ENCODE measurements at places on chromosomes 3 and 15.

GRCh38 chr3:157176934-157177333 is 17.0 kb upstream of the CCNL1 start:
- no peak for DNase-seq

GRCh38 chr3:134699141-134699711 is 48.4 kb upstream of the KY start:
- DNase-seq = no peak

DNA sequence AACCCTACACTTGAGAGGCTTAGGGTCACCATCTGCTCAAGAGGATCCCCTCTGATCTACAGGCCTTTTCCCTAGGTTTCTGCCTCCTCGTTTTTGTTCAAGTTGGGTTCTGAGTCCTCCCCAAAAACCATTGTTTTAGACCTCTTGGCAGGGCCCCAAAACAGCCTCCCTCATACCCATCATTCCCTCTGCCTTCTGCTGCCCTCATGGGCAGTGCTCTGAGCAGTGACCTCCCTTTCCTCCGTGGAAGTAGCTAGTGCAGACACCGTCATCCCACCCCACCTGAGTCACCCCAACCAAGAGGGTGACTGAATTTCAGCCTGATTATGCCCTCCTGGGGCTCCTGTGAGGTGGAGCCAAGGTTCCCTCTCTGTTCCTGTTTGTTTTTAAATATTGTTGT is 92.0 kb downstream of the RBPMS2 start:
- DNase-seq = no peak

DNA sequence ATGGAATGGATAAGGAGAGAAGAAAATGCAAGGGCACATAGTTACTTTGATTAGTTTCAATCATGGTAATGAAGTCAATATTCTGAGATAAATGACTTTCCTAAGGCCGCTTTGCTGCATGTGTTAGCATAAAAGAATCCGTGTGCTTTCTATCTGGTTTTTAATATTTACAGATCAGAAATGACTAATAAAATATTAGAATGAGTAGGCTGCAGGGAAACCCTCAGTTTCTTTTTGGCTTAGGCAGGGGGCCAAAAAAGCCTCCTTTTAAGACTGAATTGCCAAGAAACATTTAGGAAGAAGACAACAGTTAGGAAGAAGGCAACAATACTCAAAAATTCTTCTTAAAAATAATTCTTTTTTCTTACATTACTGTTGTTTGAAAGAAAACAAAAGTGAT is 11.6 kb downstream of the NEK11 start:
- no peak for DNase-seq

DNA sequence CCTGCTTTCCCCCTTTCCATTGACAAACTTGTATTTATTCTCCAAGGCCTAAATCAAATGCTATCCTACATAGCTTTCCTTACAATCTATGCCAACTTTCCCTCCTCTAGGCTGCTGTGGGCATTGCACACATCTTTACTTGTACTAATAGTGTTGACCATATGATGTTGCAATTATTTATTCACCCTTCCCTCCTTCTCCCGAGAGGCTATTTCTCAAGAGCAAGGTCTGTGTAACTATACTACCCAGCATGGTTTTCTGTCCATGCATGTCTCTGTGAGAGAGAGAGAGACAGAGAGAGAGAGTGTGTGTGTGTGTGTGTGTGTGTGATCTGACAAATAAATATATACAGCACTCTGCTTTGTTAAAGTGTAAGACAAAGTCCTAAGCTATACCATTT is 63.8 kb downstream of the GTPBP8 start:
- DNase-seq = no peak

GRCh38 chr15:34855893-34856292 is 60.5 kb upstream of the ACTC1 start:
- no peak for DNase-seq

DNA sequence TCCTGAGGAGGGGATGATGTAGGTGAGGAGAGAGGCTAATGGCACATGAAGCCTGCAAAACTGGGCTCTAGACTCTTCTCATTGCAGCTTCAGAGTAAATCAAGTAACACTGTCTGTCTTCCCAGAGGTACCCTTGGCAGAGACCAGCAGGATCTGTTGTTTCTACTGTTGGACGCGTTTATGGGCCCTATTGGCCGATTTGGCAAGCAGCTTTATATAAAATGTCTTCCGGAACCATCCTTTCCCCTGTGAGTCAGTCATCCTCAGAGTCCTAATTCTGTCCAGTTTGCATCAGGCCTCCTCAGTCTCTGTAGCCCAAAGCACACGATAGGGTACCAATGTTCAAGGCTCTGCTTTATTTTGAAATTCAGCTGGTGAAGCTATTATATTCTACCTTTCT is 325.9 kb downstream of the RORA start:
- DNase-seq = no peak

- no peak for DNase-seq
Observed at GRCh38 chr3:23185861-23186260, 17.3 kb upstream of the UBE2E2 start.

DNA sequence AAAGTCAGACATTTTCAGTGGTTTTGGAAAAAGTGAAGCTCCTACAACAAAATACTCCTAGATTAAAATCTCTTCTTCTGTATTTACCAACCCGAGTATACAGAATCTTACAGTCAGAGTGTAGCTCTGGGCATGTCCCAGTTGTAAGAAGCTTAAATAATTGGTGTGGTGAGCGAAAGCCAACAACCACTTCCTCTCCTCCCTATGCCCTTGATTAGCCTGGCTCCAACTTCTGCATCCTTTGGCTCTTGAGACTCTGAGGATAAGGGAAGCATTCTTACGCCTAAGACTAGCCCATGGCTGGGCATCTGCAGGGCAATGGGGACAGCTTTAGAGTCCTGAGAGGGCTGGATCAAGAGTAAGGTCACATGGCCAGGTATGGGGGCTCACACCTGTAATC is 25.5 kb downstream of the RFT1 start:
- DNase-seq = no peak

DNA sequence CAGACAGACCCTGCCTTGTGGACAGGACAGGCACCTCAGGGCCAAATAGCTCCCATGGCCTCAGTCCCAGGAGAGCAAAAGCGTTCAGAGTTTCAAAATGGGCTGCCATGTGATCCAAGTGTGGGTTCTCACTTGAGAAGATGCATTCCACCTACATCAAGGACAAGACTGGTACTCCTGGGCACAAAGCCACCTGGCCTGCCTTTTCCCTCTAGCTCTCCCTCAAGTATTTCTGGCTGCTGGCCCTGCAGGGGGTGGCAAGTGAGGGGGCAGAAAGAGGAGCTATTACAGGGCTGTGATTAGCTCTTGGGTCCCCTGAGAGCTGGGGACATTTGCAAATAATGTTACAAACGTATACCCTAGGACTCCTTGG is 6.5 kb upstream of the COL7A1 start:
- DNase-seq = no peak

DNA sequence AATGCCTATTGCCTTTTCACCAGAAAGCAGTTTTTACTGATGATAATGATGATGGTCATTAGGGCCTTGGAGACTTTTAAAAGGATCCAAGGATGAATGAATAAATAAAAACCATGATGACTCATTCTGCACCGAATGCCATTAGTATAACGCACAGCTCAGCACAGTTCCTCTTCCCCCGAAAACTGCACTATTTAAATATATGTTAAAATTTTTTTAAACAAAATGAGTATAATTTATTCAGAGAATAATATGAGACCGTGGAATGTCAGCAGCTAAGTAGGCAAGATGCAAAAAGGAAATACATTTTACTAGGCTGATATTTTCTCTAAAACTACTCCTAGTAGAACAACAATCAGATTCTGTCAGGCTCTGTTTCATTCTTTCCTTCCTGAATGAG is 83.4 kb upstream of the NANOGP8 start:
- no peak for DNase-seq

- no peak for DNase-seq
Observed at GRCh38 chr15:62758952-62759349, 283.6 kb upstream of the TPM1 start.

DNA sequence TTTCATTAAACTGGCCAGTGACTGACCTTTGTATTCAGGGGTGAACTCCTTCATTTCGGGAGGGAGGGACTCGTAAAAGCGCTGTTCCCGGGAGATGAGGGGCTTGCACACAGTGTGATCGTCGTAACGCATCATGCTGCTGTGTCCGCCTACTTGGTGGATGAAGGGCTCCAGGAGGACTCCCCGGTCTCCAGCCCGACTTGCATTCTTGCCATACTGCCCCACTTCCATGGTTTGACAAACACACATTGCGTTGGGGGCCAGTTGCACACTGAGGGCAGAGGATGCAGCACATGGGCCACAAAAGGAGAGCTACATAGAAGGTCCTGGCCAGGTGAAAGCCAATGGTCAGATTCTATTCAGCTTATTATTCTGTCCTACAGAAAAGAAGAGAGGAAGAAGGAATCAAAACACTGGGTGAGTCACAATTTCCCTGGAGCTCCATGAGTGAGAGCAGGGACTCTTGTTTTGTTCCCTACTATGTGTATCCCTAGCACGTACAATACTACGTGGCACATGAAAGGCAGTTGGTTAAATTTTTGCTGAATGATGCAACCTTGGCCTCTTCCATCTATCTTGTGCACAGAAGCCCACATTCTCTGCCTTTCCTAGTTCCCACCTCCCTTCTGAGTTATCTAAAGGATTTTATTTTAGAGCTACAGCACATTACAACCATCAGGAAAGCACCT is 24.2 kb upstream of the GMPPB start:
- DNase-seq = no peak

GRCh38 chr3:14265246-14265962 is 86.8 kb downstream of the LSM3 start:
- no peak for DNase-seq

- no peak for DNase-seq
Observed at GRCh38 chr3:152524198-152525140, 255.7 kb downstream of the MBNL1 start.

DNA sequence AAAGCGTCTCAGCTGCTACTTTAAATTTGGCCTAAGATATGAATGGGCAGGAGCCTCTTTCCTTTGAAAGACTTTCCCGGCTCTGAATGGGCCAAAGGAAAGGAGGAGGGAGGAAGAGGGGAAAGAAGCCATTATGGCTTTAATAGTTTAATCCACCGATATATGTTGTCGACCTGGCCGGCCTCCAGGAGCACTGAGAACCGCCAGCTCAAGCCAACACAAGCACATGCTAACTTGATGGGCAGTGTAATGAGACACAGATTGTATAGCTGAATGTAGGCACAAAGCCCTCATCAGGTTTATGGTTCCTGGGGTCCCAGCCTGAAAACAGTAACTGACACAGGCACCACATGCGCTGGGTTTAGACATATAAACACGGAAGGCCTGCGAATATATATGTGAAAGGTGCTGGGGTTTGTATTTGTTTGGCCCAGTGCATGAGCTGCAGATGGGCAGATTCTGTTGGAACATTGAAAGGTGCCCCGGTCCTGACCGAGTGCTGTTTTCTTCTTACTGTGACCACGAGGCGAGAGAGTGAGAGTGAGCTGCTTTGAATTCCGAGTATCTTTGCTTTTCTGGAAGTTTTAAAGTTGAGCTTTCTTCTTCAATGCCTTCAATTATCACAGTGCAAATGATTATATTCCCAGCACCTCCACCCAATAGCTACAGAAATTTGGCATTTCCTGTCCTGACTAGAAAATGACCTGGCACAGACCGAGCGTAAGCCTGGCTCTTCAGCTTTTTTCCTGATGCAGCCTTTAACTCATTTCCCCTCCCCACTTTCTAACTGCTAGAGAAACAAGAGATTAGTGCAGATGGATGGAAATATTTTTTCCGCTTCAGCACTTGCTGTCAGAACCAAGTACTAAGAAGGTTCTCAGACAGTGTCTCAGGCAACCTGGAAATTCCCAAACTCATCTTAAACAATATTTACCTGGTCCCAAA is 267.3 kb downstream of the RORA start:
- no peak for DNase-seq

GRCh38 chr3:123313889-123314288 is 112.1 kb downstream of the SEC22A start:
- DNase-seq = no peak

Measured in cortex of kidney (tissue), 1 donor.